ENCODE measurements at places on chromosomes 1 and 21.

DNA sequence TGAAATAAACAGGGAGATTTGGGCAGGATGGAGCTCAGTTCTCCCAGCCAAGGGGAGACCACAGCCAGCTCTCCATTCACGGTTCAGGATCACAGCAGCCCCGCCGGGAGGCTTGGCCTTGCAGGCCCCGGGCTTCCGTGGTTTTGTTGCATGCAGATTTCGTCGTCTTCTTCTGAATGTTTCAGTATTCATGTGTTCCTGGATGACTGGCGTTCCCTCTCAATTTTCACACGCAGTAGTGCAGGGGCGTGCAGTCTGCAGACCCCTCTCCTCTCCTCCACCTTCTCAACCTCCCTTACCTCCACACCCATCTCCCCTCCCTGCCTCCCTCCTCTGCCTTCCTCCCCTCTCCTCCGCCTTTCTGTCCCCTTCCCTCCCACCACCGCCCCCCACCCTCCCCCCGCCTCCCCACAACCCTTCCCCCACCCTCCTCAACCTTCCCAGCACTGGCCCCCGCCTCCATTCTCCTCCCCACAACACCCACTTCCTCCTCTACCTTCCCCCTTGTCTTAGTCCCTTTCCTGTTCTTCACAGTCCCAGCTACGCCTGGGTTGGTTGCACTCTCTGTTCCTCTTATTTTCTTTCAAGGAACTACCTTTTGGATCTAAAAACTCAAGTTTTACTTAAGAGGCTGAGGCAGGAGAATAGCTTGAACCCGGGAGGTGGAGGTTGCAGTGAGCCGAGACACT lies 8.4 kb upstream of the SLC19A1 start:
- DNase-seq: no peak

GRCh38 chr1:160188341-160188740 lies 2.0 kb upstream of the CASQ1 start:
- no peak for DNase-seq

- DNase-seq: no peak
Observed at GRCh38 chr1:47598357-47598756, 160.5 kb downstream of the FOXD2 start.

DNA sequence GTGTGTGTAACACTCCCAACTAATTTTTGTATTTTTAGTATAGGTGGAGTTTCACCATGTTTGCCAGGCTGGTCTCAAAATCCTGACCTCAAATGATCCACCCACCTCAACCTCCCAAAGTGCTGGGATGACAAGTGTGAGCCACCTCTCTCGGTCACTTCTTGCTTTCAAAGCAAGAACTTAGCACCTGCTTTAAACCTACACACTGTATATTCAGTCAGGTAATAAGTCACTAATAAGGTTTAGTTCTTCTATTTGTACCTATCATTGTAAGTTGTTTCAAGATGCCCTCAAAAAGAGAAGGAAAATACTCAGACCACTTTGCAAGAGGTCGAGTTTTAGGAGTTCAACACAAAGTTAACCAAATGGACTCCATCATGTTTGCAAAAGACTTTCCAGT lies 431.3 kb downstream of the MRPL39 start:
- no peak for DNase-seq

DNA sequence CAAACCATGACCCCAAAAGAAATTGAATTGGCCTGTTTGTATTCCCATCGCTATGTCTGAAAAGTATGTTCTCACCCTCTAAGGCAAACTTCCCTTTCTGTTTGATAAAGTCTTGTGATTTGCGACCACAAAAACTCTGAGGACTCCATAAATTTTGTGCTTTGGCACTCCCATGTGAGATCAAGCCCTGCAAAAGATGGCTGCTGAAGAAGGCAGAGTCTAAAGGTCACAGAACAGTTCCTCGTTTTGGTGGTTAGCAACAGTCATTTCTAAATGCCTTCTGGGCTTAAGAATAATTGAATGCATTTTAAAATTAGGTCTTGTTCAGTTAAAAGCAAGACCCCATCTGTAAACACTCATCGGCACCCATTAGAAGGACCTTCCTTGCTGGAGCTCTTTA lies 441.6 kb downstream of the OMA1 start:
- DNase-seq: no peak

DNA sequence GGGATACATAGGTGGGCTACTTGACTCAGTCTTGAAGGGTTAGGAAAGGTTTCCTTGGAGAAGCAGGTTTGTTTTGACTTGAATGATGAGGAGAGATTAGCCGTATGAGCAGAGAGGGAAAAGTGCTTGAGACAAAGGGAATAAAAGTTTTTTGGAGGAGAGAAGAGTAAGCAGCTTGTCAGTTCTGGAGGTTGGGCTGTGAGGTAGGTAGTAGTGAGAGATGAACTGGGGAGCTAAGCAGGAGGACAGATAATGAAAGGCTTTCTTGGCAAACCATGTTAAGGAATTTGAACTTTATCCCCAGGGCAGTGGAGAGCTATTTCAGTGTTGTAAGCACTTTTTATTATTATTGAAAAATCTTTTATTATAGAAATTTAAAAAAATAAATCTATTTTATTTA lies 3.6 kb downstream of the OSBPL9 start:
- no peak for DNase-seq

Data from stimulated activated CD8-positive, alpha-beta memory T cell treated with anti-CD3 and anti-CD28 coated beads, Interleukin-12 subunit alpha, Interleukin-12 subunit beta, amount 100 ng/mL, for 4 hours (primary cell).